ENCODE measurements at places on chromosomes 4 and X.

DNA sequence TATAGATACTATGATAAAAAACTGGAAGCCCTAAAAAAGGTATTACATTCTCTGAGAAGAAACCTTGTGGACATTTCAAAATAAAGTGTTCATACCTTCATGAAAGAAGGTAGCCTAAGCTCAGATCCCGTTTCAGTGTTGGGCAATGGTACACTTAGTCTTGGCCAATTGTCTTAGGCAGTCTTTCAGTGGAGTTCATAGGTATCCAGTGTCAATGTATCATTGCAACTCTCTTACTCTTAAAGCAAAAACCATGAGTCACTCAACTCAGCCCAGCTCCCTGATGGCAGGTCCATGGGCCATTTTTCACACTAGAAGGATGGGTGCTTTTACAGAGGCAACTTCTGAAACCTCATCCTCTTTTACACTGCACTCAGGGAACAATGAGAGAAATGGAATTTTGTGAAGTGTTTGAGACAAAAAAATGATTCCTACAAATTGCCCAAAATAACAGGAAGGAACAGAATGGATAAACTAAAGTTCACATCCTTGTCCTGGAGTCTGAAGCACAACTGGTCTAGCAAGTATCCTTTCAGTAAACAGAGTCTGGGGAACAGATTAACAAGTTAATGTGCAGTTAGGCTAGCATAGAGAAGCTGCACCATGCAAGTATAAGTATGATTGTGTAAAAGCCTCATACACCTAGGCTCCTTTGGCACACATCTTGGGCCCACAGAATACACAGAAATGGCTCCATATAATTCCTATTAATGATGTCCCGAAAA is 7.0 kb upstream of the ZNF827 start:
- no peak for DNase-seq

- no peak for DNase-seq
These were observed 35.6 kb upstream of the CDKN2AIP start for GRCh38 chr4:183408796-183409195.

DNA sequence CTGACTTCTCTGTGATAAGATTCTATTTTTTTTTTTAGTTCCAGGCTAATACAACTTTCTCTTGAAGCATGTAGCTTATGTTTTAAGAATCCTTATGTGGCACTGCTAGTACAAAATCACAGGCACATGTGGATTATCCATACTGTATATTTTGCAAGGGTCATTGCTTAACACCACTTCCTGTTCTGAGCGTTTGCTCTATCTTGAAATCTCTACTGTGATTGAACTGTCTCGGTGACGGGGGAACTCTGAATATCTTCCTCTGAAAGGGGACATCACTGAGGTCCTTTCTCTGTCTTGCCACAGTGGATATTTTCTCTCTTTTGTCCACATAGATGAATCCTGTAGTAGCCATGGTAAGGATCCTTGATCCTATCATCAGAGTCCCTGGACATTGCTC is 2.1 kb upstream of the WFS1 start:
- no peak for DNase-seq

GRCh38 chrX:29852767-29853166 is 362.6 kb upstream of the MAGEB2 start:
- no peak for DNase-seq

GRCh38 chrX:38206542-38206941 is 14.1 kb downstream of the SRPX start:
- no peak for DNase-seq

GRCh38 chr4:155911905-155912304 is 8.4 kb downstream of the TDO2 start:
- no peak for DNase-seq

GRCh38 chr4:99437723-99438404 is 2.7 kb upstream of the ADH7 start:
- no peak for DNase-seq

GRCh38 chr4:106201373-106201772 is 114.6 kb downstream of the TBCK start:
- no peak for DNase-seq

GRCh38 chr4:12200226-12200625 is 771.5 kb upstream of the HS3ST1 start:
- no peak for DNase-seq

DNA sequence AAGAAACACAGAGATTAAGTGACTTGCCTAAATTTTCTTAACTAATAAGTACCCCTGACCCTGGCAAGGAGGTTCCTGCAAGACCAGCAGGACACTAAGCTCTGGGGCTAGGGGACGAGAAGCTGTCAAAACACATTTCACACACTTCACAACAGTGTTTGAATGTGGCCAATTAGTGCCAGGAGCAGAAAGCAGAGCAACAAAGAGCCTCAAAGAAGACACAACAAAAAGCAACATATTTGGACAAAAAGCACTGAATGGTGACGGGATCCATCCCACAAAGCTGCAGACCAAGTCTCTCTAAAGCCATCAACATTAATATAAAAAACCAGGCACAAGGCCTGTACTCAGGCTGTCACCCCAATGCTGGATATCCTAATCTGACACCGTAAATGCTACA is 361.9 kb upstream of the RASGEF1B start:
- no peak for DNase-seq

GRCh38 chr4:86938771-86939520 is 4.1 kb downstream of the AFF1 start:
- DNase-seq: no peak

DNA sequence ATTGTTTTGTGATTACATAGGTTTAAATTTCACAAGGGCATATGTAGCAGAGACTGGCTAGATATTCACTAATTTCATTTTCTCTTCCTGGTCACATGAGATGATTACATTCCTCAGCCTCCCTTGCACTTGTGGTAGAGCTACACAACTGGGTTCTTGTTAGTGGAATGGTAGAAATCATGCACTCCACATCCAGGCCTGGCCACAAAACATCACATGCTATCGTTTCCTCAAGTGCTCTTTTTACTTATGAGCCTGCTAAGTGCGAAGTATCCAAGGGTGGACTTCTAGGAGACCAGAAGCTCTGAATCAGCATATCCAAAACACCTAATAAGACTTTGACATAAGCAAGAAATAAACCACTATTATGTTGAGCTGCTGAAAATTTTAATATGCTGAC is 26.4 kb upstream of the HPGDS start:
- DNase-seq: no peak

DNA sequence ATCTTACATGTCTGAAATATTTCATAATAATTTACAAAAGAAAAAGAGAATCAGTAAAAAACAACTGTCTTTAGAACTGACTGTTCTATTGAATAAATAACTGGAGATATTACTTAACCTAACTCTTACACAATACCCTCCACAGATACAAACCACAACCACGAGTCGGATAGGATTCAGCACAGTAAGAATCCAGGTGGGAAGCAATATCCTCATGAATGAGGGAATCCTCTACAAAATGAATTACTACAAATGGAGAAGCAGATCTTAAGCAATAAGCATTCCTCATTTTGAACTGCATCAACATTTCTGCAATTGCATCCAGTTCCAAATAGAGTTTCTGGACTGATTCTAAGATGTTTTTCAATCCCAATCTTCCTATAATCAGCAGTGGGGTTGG is 227.1 kb downstream of the SH2D1A start:
- DNase-seq: no peak

GRCh38 chrX:154083126-154083517 is 14.4 kb downstream of the MECP2 start:
- DNase-seq: no peak

DNA sequence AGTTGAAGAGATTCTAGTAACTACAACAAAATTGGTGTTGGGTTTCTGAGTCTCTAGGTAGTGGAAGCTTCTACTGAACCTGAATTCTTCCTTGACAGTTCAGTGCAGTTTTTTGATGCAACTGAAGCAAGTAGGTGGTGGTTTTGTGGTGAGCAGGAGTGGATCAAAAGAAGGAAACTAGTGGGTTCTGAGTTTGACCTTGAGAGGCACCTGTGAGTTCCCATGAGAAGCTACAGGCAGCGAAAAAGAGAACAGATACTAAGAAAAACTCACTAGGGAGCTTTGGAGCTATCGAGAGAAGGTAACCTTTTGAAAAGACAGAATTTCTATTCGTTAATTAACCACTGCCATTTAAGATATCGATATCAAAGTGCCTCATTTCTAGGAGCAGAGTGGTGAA is 145.2 kb downstream of the PDHA2 start:
- peak; percentile 4 for DNase-seq

DNA sequence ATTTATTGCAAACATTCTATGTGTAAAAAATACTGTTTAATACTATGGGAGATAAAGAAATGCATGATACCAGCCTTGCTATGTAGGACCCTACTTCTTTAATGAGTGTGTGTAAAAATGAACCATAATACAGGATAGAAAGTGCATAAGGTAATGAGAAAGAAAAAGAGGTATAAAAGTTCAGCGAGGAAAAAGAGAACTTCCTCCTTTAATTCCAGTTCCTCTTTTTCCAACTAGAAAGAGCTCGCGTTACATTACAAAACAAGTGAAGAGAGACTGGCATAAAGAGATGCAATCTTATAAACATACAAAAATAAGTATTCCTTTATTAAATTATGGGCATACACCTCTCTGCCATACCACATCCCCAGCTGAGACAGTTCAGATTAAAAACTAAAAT is 77.4 kb downstream of the ANKRD17 start:
- no peak for DNase-seq

GRCh38 chr4:173169178-173169427 is 492 bp downstream of the GALNT7 start:
- no peak for DNase-seq

- no peak for DNase-seq
These were observed 242.3 kb downstream of the AFAP1 start for GRCh38 chr4:7697343-7697742.

DNA sequence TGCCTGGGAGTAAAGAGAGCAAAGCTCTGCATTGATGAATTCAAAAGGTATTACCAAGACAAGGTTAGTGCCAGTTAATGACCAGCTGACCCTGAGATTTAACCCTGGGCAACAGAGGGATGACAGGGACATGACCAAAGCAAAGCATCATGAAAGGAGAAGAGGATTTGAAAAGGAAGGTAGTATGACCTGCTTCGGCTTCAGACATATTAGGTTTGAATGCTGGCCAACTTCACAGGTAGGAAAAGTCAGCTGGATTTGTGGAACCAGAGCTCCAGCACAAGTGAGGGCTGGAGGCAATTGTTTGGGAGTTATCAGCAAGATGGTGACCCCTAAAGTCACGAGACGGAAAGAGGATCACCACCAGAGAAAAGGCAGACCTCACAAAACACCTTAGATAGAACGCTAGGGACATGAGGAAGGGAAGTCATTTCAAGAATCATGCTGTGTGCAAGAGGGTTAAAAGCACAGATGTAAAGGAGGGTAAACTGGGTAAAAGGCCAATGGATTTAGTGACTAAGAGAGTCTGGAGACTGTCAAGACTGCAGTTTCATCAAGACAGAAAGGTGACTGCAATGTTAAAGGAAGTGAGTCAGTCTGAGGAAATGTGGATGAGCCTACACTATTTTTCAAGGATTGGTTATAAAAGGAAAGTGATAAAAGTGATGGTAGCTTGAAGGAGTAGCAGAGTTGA is 45.6 kb downstream of the SH3RF1 start:
- DNase-seq: no peak

- DNase-seq: no peak
These were observed 17.6 kb upstream of the CXCL5 start for GRCh38 chr4:74016068-74016467.

- DNase-seq: no peak
These were observed 407.9 kb downstream of the IL15 start for GRCh38 chr4:142044271-142044670.

DNA sequence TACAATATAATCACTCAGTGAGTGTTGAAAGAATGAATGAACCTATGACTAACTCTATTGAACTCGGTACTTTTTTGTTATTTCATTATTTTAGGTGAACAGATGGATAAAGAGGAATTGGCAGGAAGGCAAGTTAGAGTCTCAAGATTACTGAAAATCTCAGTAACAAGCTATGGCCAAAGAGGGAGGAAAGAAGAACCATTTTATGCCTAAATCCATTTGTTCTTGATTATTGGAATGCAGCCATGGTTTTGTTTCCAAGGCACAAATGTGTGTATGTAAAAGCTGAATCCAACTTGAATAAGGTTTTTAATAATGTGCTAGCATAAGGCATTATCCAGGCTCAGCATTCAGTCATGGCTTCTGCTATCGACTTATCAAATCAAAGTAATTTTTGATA is 196.4 kb downstream of the DTHD1 start:
- no peak for DNase-seq

DNA sequence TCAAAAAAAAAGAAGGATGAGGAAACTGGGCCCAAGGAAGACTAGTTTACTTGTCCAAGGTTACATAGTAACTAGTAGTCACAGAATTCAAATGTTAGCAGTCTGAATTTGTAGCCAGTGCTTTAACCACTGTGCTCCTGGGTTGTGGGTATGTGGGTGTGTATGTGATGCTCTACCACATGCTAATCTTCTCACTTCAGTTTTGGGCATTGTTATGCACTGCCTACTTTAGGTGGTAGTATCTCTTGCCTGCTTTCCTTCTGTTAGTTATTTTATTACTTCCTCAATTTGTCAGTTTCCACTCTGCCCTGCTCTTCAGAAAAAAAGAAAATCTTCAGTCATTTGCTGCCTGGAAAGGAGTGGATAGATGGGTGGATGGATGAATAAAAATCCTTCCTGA is 219.2 kb downstream of the RPA4 start:
- no peak for DNase-seq

DNA sequence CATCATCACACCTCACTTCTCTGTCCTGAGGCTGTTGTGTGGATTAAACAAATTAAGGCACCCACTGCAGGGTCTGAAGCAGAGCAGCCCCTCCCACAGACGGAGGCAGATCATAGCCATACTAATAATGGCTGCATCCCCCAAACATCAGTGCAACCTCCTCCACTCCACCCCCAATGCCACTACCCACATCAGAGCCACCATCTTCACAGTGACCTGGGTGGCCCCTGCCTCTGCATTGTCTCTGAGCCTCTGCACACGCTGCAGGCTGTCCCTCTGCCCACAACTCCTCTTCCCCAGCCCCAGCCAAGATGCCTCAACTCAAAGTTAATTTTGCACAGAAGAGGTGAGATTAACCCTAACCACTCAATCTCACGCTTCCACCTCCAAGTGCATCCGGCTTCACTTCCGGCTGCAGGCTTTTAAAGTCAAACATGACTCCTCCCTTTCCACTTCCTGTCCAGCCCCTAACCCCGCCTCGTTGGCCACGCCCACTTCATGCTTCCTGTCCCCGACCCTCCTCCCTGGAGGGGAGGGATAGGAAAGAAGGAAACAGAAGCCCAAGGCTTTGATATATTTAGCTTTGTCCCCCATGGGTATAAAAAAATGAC is 22.7 kb downstream of the JAKMIP1 start:
- DNase-seq: no peak

- no peak for DNase-seq
These were observed 2407.1 kb downstream of the ARAP2 start for GRCh38 chr4:33837043-33837838.

GRCh38 chrX:69506617-69507499 is 2.7 kb downstream of the NALF2 start:
- DNase-seq: no peak

- no peak for DNase-seq
These were observed 181.8 kb upstream of the GPRIN3 start for GRCh38 chr4:89489338-89489771.

GRCh38 chr4:158915683-158916241 is 146.9 kb downstream of the FNIP2 start:
- DNase-seq: no peak
